Suprapubic skin (tissue), 4 donors: ENCODE measurements at places on chromosomes 5 and 9. TPM values are rescaled to one million over a fixed set of nuclear protein-coding genes. Genes with fewer than 3 reads are reported as not detected.

Gene CD274
- 0.64 TPM for total RNA-seq

GRCh38 chr5:132025403-132025971 is 14.0 kb upstream of the ACSL6 start:
- no peak for DNase-seq

Gene PRLR
- total RNA-seq: 8.0 TPM

Gene BTNL3
- not detected for total RNA-seq

DNA sequence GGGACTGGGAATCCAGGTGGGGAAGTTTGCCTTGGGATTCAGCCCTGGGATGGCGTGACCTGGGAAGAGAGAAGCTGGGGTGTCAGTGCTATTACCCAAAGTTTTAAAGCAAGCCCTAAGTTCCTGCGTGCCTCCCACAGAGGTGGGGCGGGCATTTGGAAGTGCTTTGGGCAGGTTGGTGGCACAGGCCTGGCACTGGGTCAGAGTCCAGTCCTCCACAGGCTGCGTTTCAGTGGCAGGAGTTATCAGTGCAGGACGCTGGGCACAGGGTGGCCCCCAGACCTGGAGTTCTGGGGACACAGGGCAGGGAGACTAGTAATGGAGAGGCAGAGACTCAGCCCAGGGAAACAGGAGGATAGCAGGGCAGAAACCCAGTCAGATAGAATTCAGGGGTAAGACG is 147.2 kb downstream of the MAST4 start:
- DNase-seq: no peak

DNA sequence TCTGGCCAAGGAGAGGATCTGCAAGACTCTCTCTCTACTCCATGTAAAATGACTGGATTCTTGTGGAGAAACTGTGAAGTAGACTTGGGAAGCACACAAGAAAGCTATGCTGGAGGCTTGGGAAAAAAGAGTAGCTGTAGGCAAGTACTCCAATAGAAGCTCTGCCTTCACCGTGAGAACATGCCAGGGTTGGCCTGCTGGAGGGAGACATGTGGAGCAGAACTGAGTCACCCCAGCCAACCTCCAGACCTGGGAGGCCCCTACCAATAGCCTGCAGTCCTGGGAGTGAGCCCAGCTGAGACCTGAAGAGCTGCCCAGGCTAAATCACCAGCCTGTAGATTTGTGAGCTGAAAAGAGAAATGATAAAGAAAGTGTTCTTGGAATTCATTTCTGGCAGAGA is 66.6 kb downstream of the DEPDC1B start:
- DNase-seq: no peak

DNA sequence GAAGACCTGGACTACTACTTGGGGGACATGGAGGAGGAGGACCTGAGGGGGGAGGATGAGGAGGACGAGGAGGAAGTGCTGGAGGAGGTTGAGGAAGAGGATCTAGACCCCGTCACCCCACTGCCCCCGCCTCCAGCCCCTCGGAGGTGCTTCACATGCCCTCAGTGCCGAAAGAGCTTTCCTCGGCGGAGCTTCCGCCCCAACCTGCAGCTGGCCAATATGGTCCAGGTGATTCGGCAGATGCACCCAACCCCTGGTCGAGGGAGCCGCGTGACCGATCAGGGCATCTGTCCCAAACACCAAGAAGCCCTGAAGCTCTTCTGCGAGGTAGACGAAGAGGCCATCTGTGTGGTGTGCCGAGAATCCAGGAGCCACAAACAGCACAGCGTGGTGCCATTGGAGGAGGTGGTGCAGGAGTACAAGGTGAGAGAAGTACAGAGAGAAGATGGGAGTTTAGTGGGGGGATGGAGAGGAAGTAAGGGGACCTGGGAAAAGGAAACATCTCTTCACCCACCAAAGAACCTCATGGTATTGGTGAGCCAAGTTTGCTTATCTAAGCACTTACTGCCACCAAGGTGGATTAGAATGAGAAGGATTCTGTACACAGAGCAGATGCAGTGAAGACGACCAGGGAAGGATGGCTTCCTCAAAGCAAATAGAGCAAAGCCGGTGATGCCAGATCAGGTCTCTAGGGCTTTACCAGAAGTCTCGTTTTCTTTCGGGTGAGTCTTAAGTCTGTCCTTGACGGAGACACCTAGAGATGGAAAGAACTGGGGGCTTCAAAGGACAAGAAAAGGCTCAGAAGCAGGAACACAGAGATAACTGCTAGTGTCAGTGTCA is 1.5 kb downstream of the TRIM41 start:
- DNase-seq: no peak

Gene ANKRD18A
- 3.1 TPM for total RNA-seq

Gene BTNL8
- total RNA-seq: 0.51 TPM

DNA sequence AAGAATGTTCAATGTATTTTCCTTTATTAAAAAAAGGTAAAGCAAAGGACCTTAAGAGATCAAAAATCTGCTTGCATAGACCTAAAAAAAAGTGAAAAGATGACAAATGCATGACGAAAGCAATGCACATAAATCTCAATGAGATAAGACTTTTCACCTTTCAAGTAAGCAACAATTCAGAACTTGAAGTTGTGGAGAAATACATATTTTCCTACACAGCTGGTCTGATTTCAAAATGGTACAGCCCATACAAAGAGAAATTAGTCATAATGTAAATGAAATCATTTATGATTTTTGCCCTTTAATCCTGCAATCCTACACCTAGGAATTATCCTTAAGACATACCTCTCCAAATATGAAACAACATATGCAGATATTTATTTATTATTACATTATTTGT is 568.0 kb downstream of the ANXA1 start:
- DNase-seq: no peak

GRCh38 chr5:31581498-31582099 is 49.5 kb downstream of the C5orf22 start:
- DNase-seq: no peak

Gene CCL27
- 357 TPM for total RNA-seq

DNA sequence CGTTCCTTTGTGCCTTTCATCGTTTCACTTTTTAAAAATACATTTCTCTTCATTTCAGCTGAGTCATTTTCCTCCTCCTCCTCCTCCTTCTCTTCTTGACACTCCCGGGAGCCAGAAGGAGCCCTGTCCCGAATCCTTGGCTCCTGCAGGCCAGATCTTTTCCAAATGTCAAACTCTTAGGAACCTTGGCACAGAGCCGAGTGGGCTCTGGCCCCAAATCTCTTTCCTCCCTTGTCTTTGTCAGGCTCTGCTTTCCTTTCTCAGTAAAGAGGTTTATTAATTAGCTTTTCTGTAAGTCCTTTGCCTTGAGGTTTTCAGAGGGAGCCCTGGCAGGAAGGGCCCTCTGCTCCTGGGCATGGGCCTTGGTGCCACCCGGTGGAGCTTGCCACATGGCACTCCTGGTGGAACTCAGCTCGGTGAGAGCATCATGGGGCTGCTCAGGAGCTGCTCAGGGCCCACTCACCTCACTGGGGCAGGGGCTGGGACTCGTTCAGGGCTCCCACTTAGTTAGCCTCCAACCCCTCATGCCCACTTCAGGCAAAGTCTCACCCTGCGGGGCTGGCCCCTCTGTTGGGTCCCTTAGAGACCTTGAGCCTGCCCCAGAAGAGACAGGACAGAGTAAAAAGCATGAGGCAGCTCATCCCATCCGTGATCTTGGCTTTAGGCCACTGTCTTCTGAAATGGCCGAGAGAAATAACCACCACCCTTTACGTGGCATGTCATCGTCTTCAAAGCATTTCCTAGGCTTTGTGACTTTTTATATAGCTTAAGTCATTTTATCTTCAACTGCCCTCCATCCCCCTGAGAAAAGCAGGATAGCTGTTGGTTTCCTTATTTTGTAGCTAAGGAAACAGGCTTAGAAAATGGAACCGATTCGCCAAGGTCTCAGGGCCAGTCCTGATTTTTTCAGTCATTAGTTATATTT is 17.1 kb downstream of the STC2 start:
- DNase-seq: peak; percentile 59

DNA sequence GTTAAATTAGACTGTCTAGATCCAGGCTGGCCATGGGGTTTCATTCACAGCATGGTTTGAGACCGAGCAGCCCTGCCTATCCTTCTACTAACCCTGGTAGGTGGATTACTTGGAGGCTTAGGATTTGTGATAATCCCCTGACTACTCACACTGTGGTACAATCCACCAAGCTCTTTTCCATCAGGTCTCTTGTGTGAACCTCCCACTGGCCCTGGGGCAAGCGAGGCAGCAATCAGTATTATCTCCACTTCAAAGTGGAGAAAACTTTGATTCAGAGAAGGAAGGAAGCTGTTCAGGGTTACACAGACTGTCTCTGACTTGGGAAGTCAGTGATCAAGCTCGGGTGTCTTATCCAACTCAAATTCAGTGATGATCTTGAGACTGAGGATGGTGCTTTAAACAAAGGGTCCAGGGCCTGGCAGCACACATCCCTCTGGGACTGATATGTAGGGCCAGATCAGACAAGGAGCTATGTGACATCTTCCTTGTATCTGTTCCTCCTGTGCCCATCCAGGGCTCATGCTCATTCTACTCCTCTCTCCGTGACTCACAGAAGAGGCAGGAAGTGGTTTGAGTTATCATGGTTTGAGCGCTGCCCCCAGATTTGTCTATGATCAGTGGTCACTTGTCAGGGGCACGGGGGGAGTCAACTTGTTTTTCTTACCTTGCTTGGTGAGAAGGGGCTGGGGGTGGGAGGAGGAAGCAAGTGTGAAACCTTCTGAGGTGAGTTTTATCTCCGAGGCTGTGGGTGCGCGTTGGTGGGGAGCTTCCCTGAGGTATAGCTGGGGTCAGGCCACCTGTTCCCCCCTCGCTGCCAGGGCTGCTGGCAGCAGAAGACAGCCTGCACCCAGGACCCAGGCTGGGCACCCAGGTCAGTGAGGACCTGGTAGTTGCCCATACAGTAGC is 48.6 kb downstream of the RGS3 start:
- DNase-seq: no peak
